CD4-positive, CD25-positive, alpha-beta regulatory T cell (primary cell): ENCODE measurements at places on chromosomes 12 and 14.
A peak's percentile ranks its signal among the peaks of the same experiment; 100 is the strongest.

- H3K4me1 ChIP-seq = no peaks in the 10 kb centered on the region
- no peak overlapping the region for H3K4me3 ChIP-seq
- H3K36me3 ChIP-seq = no peaks in the 10 kb centered on the region
- H3K27ac ChIP-seq = no peak overlapping the region
- no peak for DNase-seq
Observed at GRCh38 chr12:103887738-103888137, 42.5 kb upstream of the HSP90B1 start.

- H3K27me3 ChIP-seq = peaks cover 10% of the 10 kb centered on the region
- H3K4me3 ChIP-seq = no peak overlapping the region
- no peak overlapping the region for H3K27ac ChIP-seq
- no peaks in the 10 kb centered on the region for H3K36me3 ChIP-seq
- no peaks in the 10 kb centered on the region for H3K4me1 ChIP-seq
Observed at GRCh38 chr14:88995437-88996198, 171.2 kb downstream of the TTC8 start.

- peak overlapping the region; percentile 75 for H3K27ac ChIP-seq
- DNase-seq = no peak
- peak overlapping the region; percentile 84 for H3K4me3 ChIP-seq
- H3K27me3 ChIP-seq = peaks cover 2% of the 10 kb centered on the region
Observed at GRCh38 chr14:66508547-66508845, 549 bp downstream of the GPHN start.

DNA sequence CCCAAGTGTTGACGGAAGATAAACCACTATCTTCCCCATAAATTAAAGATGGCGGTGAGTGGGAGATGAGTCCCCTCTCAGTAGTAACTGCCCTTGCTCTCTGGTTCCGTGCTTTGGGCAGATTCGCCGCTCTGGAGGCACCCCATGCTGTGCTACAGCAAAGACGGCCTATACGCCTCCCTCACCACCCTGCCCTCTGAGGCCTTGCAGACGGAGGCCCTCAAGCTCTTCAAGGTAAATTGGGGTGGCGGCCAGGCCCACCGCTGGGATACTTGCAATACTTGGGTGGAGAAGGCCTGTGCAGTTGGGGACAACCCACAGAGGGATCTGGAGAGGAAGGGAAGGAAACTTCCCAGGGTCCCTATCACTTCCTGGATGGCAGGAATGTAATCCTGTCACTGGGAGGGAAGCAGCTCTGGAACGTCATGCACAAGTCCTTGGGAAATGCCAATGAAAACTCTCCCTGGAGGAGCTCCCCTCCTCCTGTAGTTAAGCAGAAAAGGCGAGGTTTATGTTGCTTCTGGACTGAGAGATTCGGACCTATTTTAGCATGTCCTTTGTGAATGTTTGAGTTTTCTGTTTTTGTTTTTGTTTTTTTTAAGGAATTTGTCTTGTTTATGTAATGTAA lies 22.8 kb downstream of the PIGH start:
- no peak for DNase-seq
- H3K27me3 ChIP-seq = no peaks in the 10 kb centered on the region
- H3K27ac ChIP-seq = no peak overlapping the region
- no peaks in the 10 kb centered on the region for H3K36me3 ChIP-seq
- no peaks in the 10 kb centered on the region for H3K4me1 ChIP-seq
- no peak overlapping the region for H3K4me3 ChIP-seq

DNA sequence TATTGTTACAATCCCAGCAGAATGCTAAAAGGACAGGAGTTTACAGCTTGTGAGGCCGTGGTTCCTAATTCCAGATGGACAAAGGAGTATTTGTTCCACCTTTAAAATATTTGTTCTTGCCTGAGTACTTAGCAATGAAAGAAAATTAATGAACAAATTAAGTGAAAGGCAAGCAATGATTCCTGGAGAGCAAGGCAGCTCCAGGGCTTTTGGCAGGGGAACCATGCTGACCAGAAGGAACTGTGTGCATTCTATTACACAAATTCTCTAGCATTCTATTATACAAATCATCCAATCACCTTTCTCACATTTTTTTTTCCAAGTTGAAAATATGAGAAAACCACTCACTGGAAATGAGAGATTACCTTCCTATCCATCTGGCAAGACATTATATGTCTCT lies 1.8 kb upstream of the BMAL2 start:
- no peak for DNase-seq
- H3K4me3 ChIP-seq = no peak overlapping the region
- peaks cover 22% of the 10 kb centered on the region for H3K27me3 ChIP-seq
- H3K36me3 ChIP-seq = no peaks in the 10 kb centered on the region

DNA sequence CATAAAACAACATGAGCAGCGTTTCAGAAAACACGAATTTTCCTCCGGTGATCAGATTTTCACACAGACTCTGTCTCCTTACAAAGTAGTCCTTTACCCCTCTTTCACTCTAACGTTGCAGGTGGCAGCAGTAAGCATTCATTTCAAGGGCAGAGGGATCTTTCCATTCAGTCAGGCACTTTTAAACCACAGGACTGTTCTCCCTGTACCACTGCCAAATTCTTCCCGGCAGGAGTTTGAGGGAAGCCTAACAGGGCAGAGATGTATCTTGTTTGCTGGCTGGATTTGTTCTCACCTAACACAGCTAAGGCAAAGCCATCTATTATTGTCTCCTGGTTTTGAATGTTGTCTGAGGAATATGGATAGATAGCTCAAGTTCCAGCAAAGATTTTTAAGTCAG lies 1187.3 kb upstream of the SEL1L start:
- no peaks in the 10 kb centered on the region for H3K36me3 ChIP-seq
- H3K27me3 ChIP-seq = no peaks in the 10 kb centered on the region
- no peak for DNase-seq
- H3K4me3 ChIP-seq = no peak overlapping the region

- H3K4me1 ChIP-seq = peaks cover 15% of the 10 kb centered on the region
- H3K36me3 ChIP-seq = peaks cover 7% of the 10 kb centered on the region
- H3K27me3 ChIP-seq = no peaks in the 10 kb centered on the region
- no peak for DNase-seq
- no peak overlapping the region for H3K4me3 ChIP-seq
Observed at GRCh38 chr14:74015963-74016362, 3.1 kb downstream of the ENTPD5 start.

- DNase-seq = no peak
- no peak overlapping the region for H3K4me3 ChIP-seq
- H3K36me3 ChIP-seq = no peaks in the 10 kb centered on the region
- no peaks in the 10 kb centered on the region for H3K27me3 ChIP-seq
- H3K27ac ChIP-seq = no peak overlapping the region
- no peaks in the 10 kb centered on the region for H3K4me1 ChIP-seq
Observed at GRCh38 chr12:72872238-72872887, 600.2 kb downstream of the TRHDE start.

DNA sequence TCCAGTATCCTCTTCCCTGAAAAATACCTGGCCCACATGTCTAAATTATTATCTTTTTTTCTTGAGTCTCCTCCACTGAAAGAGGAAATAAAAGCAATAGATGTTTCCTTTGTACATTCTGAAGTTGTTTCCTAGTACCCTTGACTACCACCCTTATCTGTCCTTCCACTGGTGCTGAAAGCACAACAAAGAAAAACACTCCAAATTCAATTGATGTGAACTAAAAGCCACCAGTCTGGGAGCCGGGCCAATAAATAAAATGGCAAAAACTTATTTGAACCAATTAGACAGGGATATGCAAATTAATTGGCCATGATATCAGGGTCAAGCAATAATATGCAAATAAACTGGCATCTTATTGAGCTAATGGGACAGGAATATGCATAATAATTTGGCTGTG lies 330.5 kb downstream of the PAWR start:
- no peaks in the 10 kb centered on the region for H3K4me1 ChIP-seq
- no peak overlapping the region for H3K4me3 ChIP-seq

GRCh38 chr14:92959189-92959531 lies 36.2 kb downstream of the CHGA start:
- peaks cover 33% of the 10 kb centered on the region for H3K36me3 ChIP-seq
- no peak overlapping the region for H3K27ac ChIP-seq
- DNase-seq = no peak
- no peak overlapping the region for H3K4me3 ChIP-seq

DNA sequence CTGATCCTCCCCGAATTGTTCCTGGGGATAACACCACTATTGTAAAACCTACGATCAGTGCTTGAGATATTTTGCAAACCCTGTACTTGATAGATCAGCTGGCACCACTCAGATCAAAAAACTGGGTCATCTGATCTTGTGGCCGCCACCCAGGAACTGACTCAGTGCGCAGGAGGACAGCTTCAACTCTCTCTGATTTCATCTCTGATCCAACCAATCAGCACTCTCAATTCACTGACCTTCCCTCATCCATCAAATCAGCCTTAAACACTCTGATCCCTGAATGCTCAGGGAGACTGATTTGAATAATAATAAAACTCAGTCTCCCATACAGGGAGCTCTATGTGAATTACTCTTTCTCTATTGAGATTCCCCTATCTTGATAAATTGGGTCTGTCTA lies 4.2 kb upstream of the XPOT start:
- peak overlapping the region; percentile 53 for H3K4me3 ChIP-seq
- DNase-seq = no peak
- H3K27ac ChIP-seq = peak overlapping the region; percentile 43
- H3K27me3 ChIP-seq = no peaks in the 10 kb centered on the region

GRCh38 chr12:27987331-27987730 lies 14.8 kb upstream of the PTHLH start:
- no peak for DNase-seq
- H3K27me3 ChIP-seq = peaks cover 2% of the 10 kb centered on the region
- no peaks in the 10 kb centered on the region for H3K4me1 ChIP-seq

GRCh38 chr12:123187637-123188036 lies 36.7 kb upstream of the PITPNM2 start:
- H3K36me3 ChIP-seq = peaks cover 50% of the 10 kb centered on the region
- no peak overlapping the region for H3K4me3 ChIP-seq
- H3K4me1 ChIP-seq = no peaks in the 10 kb centered on the region
- no peak overlapping the region for H3K27ac ChIP-seq
- H3K27me3 ChIP-seq = no peaks in the 10 kb centered on the region

- H3K36me3 ChIP-seq = no peaks in the 10 kb centered on the region
- no peaks in the 10 kb centered on the region for H3K4me1 ChIP-seq
Observed at GRCh38 chr12:83864054-83864453, 1048.5 kb downstream of the SLC6A15 start.

- DNase-seq = no peak
- no peaks in the 10 kb centered on the region for H3K27me3 ChIP-seq
- no peak overlapping the region for H3K4me3 ChIP-seq
- no peak overlapping the region for H3K27ac ChIP-seq
- no peaks in the 10 kb centered on the region for H3K36me3 ChIP-seq
Observed at GRCh38 chr12:58250077-58250476, 308.7 kb downstream of the ATP23 start.

GRCh38 chr14:34699873-34700621 lies 14.3 kb downstream of the CFL2 start:
- no peaks in the 10 kb centered on the region for H3K27me3 ChIP-seq
- no peak overlapping the region for H3K27ac ChIP-seq
- H3K36me3 ChIP-seq = no peaks in the 10 kb centered on the region
- H3K4me3 ChIP-seq = no peak overlapping the region
- no peaks in the 10 kb centered on the region for H3K4me1 ChIP-seq
- DNase-seq = no peak
